ENCODE measurements at places on chromosomes 2 and 18. TPM values are rescaled to one million over a fixed set of nuclear protein-coding genes. Genes with fewer than 3 reads are reported as not detected.

The TACR1 gene
- 1.5 TPM for total RNA-seq

The GMCL1 gene
- total RNA-seq: 16.4 TPM

- no peaks in the 10 kb centered on the region for H3K36me3 ChIP-seq
- peaks cover 8% of the 10 kb centered on the region for H3K4me1 ChIP-seq
- no peak overlapping the region for H3K4me3 ChIP-seq
These were observed 44.5 kb upstream of the COPS8 start for GRCh38 chr2:237041231-237041630.

The DYNC1I2 gene
- total RNA-seq: 91.6 TPM

The CRYGD gene
- not detected for total RNA-seq

- no peaks in the 10 kb centered on the region for H3K27me3 ChIP-seq
- no peak for DNase-seq
- no peak overlapping the region for H3K27ac ChIP-seq
- H3K4me1 ChIP-seq: no peaks in the 10 kb centered on the region
- peaks cover 94% of the 10 kb centered on the region for H3K36me3 ChIP-seq
These were observed 16.3 kb downstream of the THOC1 start for GRCh38 chr18:251572-251971.

- H3K36me3 ChIP-seq: no peaks in the 10 kb centered on the region
- no peak overlapping the region for H3K4me3 ChIP-seq
- no peaks in the 10 kb centered on the region for H3K4me1 ChIP-seq
These were observed 544.9 kb upstream of the LINC00305 start for GRCh38 chr18:64693766-64694165.

- no peak overlapping the region for H3K27ac ChIP-seq
- no peak for DNase-seq
- no peaks in the 10 kb centered on the region for H3K4me1 ChIP-seq
These were observed 48.3 kb downstream of the THUMPD2 start for GRCh38 chr2:39730685-39731302.

GRCh38 chr2:202184557-202184956, 53.8 kb downstream of the SUMO1 start:
- H3K4me1 ChIP-seq: no peaks in the 10 kb centered on the region
- H3K36me3 ChIP-seq: no peaks in the 10 kb centered on the region
- H3K27ac ChIP-seq: no peak overlapping the region
- no peak overlapping the region for H3K4me3 ChIP-seq
- H3K27me3 ChIP-seq: no peaks in the 10 kb centered on the region
- no peak for DNase-seq

The HMSD gene
- 2.9 TPM for total RNA-seq

GRCh38 chr2:190335225-190335559, 8.2 kb upstream of the INPP1 start:
- H3K27ac ChIP-seq: peak overlapping the region; percentile 60
- H3K27me3 ChIP-seq: no peaks in the 10 kb centered on the region
- H3K36me3 ChIP-seq: no peaks in the 10 kb centered on the region
- H3K4me3 ChIP-seq: peak overlapping the region; percentile 18
- H3K4me1 ChIP-seq: no peaks in the 10 kb centered on the region

GRCh38 chr2:173741759-173742158, 223.4 kb downstream of the SP3 start:
- H3K27me3 ChIP-seq: no peaks in the 10 kb centered on the region
- no peak for DNase-seq
- no peak overlapping the region for H3K27ac ChIP-seq
- no peak overlapping the region for H3K4me3 ChIP-seq
- H3K36me3 ChIP-seq: no peaks in the 10 kb centered on the region
- no peaks in the 10 kb centered on the region for H3K4me1 ChIP-seq

The MRO gene
- 0.46 TPM for total RNA-seq

GRCh38 chr18:59140302-59140885, 710 bp downstream of the SEC11C start:
- peak overlapping the region; percentile 89 for H3K27ac ChIP-seq
- H3K36me3 ChIP-seq: no peaks in the 10 kb centered on the region
- H3K4me1 ChIP-seq: peaks cover 15% of the 10 kb centered on the region
- peak overlapping the region; percentile 62 for H3K4me3 ChIP-seq
- no peaks in the 10 kb centered on the region for H3K27me3 ChIP-seq
- DNase-seq: peak; percentile 38

Measured in upper lobe of left lung (tissue), 6 donors.